ENCODE measurements at places on chromosomes 2 and 18.

GRCh38 chr18:2569338-2570207 lies 1.7 kb downstream of the METTL4 start:
- no peak for DNase-seq

DNA sequence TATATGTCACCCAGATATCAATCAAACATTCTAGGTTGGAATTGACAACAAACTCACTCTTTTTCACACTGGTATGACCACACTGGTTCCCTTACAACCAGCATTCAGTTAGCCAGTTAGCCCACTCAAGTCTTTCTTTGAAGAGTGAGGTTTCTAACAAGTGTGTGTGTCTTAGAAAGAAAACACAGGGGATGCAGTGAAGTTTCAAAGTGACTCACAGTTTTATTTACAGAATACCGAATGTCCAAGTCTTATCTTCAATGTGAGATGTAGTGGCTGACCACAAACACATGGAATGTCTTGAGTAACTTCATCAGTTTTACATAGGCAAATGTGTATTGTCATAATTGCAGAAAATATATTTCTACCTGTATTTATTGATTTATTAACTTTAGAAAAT lies 274.7 kb upstream of the HNMT start:
- DNase-seq = no peak

- no peak for DNase-seq
Observed at GRCh38 chr18:72444111-72444797, 99.9 kb downstream of the CBLN2 start.

- no peak for DNase-seq
Observed at GRCh38 chr2:38056216-38056615, 19.7 kb downstream of the CYP1B1 start.

GRCh38 chr2:60216452-60216995 lies 336.9 kb downstream of the BCL11A start:
- no peak for DNase-seq

- no peak for DNase-seq
Observed at GRCh38 chr2:238505119-238505891, 78.6 kb downstream of the ASB1 start.

GRCh38 chr2:71807581-71808451 lies 339.8 kb downstream of the CYP26B1 start:
- no peak for DNase-seq

- DNase-seq = no peak
Observed at GRCh38 chr2:15223887-15224286, 337.2 kb downstream of the NBAS start.

DNA sequence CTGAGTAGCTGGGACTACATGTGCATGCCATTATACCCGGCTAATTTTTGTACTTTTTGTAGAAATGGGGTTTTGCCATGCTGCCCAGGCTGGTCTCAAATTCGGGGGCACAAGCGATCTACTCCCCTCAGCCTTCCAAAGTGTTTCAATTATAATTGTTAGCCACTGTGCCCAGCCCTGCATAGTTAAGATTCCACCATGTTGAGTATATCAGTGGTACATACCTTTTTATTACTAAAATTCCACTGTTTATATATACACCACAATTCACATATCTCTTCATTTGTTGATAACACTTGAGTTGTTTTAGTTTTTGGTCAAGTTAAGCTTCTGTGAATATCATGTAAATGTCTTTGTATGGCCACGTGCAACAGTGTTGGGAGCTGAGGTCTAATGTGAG lies 12.8 kb upstream of the FMNL2 start:
- DNase-seq = no peak

- no peak for DNase-seq
Observed at GRCh38 chr18:69954719-69955480, 7.2 kb upstream of the CD226 start.

DNA sequence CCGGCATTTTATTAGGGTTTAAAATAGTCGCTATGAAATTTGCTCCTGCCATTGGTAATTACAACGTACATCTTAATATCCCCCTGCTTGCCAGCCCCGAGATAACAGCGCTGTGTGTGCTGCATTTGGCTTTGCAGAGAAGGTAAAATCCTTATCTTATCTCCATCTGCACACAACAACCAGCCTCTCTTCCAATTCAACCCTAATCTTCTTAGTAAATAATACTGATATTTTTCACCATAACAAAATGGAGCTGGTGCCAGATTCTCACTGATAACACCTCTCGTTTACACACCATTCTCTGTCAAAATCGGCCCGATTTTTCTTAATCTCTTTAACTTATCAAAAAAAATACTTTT lies 61.4 kb upstream of the SIX3 start:
- DNase-seq = no peak

DNA sequence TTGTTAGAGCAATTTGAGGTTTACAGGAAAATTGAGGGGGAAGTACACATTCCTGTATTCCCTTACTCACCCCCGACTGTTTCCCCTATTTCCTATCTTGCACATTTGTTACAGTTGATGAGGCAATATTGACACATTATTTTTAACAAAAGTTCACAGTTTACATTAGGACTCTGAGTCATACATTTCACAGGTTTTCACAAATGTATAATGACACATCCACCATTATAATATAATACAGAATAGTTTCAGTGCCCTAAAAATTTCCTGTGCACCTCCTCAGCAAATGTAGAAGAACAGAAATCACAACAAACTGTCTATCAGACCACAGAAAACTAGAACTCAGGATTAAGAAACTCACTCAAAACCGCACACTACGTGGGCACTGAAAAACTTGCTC lies 160.6 kb upstream of the RMP24 start:
- no peak for DNase-seq

GRCh38 chr2:125652280-125652679 lies 1003.7 kb upstream of the GYPC start:
- DNase-seq = no peak

Data from CD4-positive, alpha-beta T cell treated with Interleukin-15 for 1 hour (primary cell).